ENCODE measurements at places on chromosomes 7 and 10.

DNA sequence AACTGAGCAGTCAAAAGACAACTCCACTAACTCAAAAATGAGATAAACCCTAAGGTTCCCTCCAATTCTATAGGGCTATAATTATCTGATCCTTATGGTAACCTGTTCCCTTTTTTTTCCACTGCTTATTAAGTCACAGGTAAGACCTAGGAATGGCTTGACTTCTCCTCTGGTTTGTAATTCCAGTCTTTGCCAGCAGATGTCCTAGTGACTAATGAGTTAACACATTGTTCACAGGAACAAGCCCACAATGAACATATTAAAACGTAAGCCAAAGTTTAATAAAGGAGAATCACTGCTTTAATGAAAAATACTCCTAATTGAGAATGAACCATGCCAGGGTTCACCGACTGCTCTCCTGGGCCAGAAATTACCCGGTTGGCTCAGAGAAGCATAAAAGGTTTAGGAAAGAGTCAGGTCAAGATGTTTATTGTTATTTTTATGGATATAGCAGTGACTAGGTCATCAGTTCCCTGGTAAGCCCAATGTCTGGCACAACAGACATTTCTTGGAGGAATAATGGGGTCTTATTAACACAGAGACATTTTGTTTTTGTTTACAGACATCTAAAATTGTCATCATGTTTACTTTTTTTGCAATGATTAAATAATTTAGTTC lies 120.1 kb downstream of the ELAPOR2 start:
- DNase-seq = peak; percentile 80
- no peak overlapping the region for H3K4me3 ChIP-seq
- H3K4me1 ChIP-seq = no peaks in the 10 kb centered on the region
- H3K27ac ChIP-seq = no peak overlapping the region

DNA sequence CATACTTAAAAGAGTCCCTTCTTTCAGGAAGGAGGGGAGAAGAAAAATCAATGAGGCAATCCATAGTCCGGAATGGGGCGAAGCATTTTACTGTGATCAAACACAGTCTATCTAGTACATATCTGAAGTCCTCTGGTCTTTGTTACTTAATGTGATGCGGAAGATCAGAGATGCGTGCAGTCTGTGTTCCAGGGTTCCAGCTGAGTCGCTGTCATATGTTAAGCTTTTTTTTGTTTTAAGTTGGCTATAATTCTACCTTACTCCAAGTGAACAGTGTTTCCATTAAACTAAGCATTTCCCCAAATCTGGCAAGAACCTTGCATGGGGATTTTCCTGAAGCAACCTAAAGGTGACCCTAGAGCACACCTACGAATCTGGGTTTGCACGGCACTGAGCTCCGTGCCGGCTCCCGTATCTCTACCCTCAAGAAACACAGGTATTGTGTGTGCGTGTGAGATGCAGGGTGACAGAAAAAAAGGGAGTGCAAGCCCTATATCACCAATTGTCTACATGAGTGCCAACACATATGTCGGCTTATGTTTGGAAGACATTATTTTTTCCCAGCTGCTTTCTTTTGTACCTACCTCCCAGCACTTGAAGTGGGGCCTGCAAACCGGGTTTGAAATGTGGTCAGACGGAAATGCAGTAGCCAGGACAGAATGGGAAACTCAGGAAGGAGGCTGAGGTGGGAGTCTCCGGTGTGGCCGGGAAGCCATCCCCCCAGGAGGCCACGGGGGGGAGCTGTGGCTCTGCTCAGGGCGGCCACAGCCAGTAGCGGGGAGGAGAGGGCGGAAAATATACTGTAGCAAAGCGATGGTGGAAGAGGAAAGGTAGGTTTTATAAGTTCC lies 435.8 kb upstream of the MGMT start:
- H3K4me3 ChIP-seq = no peak overlapping the region
- no peak overlapping the region for H3K27ac ChIP-seq
- no peaks in the 10 kb centered on the region for H3K36me3 ChIP-seq
- peak; percentile 77 for DNase-seq
- no peaks in the 10 kb centered on the region for H3K27me3 ChIP-seq

- no peak overlapping the region for H3K4me3 ChIP-seq
- no peak for DNase-seq
- no peaks in the 10 kb centered on the region for H3K36me3 ChIP-seq
- no peaks in the 10 kb centered on the region for H3K27me3 ChIP-seq
- no peak overlapping the region for H3K27ac ChIP-seq
Measured at GRCh38 chr10:95303535-95303934, 12.7 kb upstream of the PDLIM1 start.

DNA sequence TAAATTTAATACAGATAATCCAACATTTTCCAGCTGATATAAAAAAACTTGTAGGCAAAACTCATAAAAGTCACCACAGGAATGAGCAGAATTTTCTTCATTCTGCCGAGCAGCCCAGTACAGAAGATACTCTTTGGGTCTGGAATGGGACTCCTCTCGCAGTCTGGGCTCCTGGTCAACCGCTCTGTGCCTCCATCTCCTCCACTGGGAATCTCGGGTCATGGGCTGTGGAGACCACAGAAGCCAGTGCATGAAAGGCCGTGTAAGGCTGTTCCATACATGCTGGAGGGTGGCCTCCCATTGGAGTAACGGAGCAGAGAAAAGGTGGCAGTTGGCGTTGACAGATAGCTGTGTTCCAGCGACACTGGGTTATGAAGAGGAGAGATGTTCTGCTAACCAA lies 616.4 kb upstream of the MGMT start:
- H3K4me3 ChIP-seq = no peak overlapping the region
- H3K27ac ChIP-seq = no peak overlapping the region
- no peak for DNase-seq
- no peaks in the 10 kb centered on the region for H3K36me3 ChIP-seq
- H3K27me3 ChIP-seq = peaks cover 3% of the 10 kb centered on the region

DNA sequence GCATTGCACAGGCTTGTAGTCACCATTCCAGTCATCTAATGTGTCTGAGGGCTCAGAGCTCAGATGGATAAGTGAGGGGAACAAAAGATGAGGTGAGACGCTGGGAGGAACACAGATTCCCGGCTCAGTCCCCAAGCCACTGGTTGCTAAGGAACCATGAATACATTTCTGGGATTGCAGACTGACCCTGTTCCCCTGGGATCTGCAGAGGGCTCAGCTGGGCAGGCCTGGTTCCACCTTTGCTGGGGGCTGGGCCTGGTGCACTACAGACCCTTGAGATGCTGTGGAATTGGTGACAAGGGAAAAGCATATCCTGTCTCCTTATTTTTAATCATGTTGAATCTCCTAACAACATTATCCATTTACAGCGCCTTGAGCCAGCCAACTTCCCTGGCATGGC lies 19.2 kb downstream of the ELFN1 start:
- H3K27ac ChIP-seq = no peak overlapping the region
- H3K4me3 ChIP-seq = no peak overlapping the region
- no peaks in the 10 kb centered on the region for H3K4me1 ChIP-seq
- no peak for DNase-seq

DNA sequence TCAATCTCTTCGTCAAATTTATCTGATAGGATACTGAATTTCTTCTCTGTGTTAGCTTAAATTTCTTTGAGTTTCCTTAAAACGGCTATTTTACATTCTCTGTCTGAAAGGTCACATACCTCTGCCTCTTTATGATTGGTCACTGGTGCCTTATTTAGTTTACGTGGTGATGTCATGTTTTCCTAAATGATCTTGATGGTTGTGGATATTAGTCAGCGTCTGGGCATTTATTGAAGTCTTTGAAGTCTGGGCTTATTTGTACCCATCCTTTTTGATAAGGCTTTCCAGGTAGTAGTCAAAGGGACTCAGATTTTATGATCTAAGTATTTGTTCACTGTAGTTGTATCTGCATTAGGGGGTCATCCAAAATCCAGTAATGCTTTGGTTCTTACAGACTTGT lies 1407.5 kb upstream of the LRRTM3 start:
- H3K4me1 ChIP-seq = no peaks in the 10 kb centered on the region
- no peaks in the 10 kb centered on the region for H3K27me3 ChIP-seq
- no peak overlapping the region for H3K27ac ChIP-seq
- no peak overlapping the region for H3K4me3 ChIP-seq
- DNase-seq = no peak

- H3K27ac ChIP-seq = peak overlapping the region; percentile 61
- H3K4me1 ChIP-seq = peaks cover 23% of the 10 kb centered on the region
- DNase-seq = peak; percentile 79
- H3K4me3 ChIP-seq = peak overlapping the region; percentile 70
- H3K27me3 ChIP-seq = no peaks in the 10 kb centered on the region
Measured at GRCh38 chr7:79452032-79452494, 1.4 kb downstream of the MAGI2 start.

- H3K27me3 ChIP-seq = no peaks in the 10 kb centered on the region
- H3K27ac ChIP-seq = no peak overlapping the region
- no peaks in the 10 kb centered on the region for H3K36me3 ChIP-seq
- H3K4me3 ChIP-seq = no peak overlapping the region
- DNase-seq = no peak
Measured at GRCh38 chr7:106926892-106927291, 61.8 kb downstream of the PIK3CG start.

DNA sequence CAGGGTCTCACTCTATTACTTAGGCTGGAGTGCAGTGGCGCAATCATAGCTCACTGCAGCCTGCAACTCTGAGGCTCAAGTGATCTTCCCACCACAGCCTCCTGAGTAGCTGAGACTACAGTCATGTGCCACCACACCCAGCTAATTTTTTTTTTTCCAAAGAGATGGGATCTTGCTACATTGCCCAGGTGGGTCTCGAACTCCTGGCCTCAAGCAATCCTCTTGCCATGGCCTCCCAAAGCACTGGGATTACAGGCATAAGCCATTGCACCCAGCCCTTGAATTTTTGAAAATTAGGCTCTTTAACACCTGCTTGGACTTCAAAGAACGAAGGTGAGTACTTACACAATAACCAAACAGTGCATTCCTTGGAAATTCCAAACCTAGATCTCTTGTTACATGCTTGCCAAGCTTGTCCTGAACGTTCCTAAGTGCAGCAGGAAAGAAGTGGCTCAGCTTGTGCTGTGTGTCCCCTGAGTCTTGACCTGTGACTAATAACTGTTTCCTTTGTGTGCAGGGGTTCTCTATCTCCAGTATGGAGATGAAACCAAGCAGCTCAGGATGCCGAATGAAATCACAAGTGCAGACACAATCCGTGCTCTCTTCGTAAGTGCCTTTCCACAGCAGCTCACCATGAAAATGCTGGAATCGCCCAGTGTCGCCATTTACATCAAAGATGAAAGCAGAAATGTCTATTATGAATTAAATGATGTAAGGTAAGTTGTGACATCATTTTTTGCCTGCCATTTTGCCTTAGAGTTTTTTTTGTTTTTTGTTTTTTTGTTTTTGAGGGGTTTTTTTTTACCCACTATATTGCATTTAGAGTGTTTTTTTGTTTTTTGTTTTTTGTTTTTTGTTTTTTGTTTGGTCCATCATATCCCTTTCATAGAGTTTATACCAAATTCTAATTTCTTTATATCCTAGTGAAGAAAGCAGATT lies 223.8 kb downstream of the KIAA1217 start:
- no peaks in the 10 kb centered on the region for H3K4me1 ChIP-seq
- no peak overlapping the region for H3K4me3 ChIP-seq
- no peaks in the 10 kb centered on the region for H3K36me3 ChIP-seq

GRCh38 chr7:150850273-150850672 lies 2.0 kb upstream of the AOC1 start:
- no peak for DNase-seq
- no peak overlapping the region for H3K27ac ChIP-seq
- H3K27me3 ChIP-seq = no peaks in the 10 kb centered on the region
- peaks cover 25% of the 10 kb centered on the region for H3K4me1 ChIP-seq

- no peak overlapping the region for H3K4me3 ChIP-seq
- no peak overlapping the region for H3K27ac ChIP-seq
- no peaks in the 10 kb centered on the region for H3K4me1 ChIP-seq
- DNase-seq = no peak
Measured at GRCh38 chr10:98295401-98295811, 27.4 kb upstream of the LOXL4 start.

DNA sequence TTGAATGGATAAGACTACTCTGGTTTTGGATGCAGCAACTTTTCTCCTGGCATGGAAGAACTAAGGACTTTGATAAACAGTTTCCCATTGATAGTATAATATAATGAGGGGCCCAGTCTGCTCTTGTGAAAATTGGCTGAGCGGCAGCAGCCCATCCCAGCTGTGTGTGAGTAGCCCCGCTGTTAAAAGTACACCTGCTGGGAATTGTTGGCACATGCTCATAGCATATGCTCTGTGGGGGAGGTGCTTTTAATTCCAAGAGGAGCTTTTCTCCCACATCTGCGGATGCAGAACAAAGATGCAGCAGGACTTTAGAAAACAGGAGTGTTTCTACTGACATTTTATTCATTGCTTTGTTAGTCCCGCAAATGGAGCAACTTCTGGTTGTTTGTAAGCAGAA lies 19.0 kb downstream of the SRI start:
- H3K36me3 ChIP-seq = peaks cover 26% of the 10 kb centered on the region
- no peaks in the 10 kb centered on the region for H3K4me1 ChIP-seq
- H3K27me3 ChIP-seq = no peaks in the 10 kb centered on the region
- H3K27ac ChIP-seq = no peak overlapping the region
- no peak for DNase-seq

DNA sequence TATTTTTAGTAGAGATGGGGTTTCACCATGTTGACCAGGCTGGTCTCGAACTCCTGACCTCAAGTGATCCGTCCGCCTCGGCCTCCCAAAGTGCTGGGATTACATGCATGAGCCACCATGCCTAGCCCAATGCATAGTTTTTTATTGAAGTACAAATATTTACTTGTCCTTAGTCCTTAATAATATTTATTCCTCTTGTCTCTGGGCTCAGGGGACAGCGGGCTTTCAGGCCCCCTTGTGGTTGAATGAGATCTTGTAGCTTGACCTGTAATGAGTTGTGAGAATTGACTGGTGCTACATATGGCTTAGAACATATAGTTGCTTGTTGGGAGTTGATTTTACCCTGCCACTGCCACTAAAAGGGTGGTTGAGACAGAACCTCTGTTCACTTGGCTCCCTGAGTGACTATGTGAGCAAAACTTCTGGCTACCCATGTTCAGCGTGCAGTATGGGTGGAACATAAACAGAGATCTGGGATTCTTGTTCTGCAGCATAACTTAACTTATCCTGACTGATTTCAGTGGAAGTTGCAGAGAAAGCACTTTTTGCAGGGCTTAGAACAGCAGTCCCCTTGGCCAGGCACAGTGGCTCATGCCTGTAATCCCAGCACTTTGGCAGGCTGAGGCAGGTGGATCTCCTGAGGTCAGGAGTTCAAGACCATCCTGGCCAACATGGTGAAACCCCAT lies 14.9 kb downstream of the CCL26 start:
- no peak overlapping the region for H3K4me3 ChIP-seq
- no peaks in the 10 kb centered on the region for H3K36me3 ChIP-seq
- no peaks in the 10 kb centered on the region for H3K4me1 ChIP-seq
- DNase-seq = peak; percentile 34
- H3K27me3 ChIP-seq = no peaks in the 10 kb centered on the region

Measured in common myeloid progenitor, CD34-positive (primary cell).